ENCODE measurements at places on chromosomes 7 and 10.

DNA sequence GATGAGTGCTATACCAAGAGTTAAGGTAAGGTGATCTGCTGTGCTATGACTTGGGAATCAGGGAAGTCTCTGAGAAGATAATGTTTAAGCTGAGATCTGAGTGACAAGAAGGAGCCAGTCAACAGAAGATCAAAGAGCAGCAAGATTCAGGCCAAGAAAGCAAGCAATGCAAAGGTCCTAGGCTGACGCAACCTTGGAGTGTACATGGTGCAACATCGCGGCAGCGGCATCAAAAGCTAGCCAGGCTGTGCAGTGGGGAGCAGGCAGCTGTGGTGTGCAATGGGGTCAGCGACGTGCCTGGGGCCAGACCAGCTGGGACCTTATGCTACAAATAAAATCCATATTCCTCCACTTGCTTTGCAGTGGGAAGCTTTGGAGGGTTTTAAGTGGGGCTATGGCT lies 324.1 kb downstream of the LRMDA start:
- DNase-seq, result no peak

DNA sequence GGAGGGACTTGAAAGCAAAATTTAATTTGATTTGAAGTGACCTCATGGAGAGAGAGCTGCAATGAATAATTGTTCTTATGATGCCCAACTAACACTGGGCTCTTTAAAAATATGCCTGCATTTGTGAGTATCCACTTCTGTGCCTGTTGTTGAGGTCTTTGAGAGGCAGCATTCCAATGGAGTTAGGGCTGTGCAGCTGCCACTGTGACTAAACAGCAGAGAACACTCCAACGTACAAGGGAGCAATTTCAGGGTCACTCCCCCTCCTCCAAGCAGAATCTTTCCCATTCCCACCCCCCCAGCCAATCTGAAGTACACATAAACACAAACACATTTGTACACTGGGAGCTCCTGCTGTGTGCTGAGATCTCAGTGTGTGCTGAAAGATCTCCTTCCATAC lies 28.0 kb upstream of the GSAP start:
- no peak for DNase-seq

GRCh38 chr7:305410-306151 lies 15.6 kb downstream of the FOXL3 start:
- no peak for DNase-seq

DNA sequence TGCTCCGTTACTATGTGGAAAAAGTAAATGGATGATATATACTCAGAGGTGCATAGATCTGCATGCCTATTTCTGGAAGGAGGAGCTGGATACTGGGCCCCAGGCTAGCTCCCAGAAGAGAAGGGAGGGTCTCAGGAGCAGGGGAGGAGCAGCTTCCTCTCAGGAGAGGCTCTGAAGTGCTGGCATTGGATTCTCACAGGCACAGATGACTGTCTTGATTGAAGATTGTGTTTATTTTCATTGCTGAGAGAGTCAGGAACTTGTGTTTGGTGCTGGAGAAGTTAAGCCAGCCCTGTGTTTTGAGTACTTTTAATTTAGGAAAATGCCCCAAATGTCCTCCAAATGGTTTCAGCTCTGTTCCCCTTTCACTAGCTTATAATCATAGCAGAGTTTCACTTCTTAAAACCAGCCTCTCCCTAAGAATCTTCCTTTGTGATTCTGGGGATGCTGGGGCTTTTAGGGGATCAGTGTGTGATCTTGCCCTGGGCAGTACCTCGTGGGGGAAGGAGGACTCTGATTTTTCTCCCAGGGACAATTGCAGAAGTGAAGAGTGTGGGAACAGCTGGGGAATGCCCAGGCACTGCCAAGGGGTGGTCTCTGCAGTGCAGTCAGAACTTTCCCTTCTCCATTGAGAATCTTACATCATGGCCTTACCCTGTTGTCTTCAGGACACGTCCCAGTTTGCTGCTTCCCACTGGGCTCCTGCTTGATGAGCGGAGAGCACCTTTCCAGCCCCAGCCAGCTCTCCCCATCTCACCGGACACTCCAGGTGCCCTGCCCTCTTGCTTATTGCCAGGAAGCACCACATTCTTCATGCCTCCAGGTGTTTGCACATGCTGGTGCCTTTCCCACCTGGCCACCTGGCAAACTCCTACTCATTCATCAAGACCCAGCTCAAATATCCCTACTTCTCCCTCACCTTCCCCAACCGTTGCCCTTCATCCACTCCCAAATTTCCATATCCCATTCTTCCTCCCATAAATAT lies 102.8 kb downstream of the ARHGAP22 start:
- no peak for DNase-seq
